Naive B cell (primary cell): ENCODE measurements at places on chromosomes 6 and 20. TPM values are rescaled to one million over a fixed set of nuclear protein-coding genes. Genes with fewer than 3 reads are reported as not detected.

GRCh38 chr6:80942911-80943310, 809.6 kb downstream of the TENT5A start:
- H3K36me3 ChIP-seq = no peaks in the 10 kb centered on the region
- no peak overlapping the region for H3K27ac ChIP-seq
- no peak overlapping the region for H3K4me3 ChIP-seq
- H3K27me3 ChIP-seq = no peaks in the 10 kb centered on the region

- no peak overlapping the region for H3K27ac ChIP-seq
- H3K4me1 ChIP-seq = peaks cover 22% of the 10 kb centered on the region
- no peaks in the 10 kb centered on the region for H3K27me3 ChIP-seq
Measured at GRCh38 chr20:16203096-16203495, 370.2 kb downstream of the KIF16B start.

The CDH4 gene
- not detected for polyA plus RNA-seq

The SAMD5 gene
- not detected for polyA plus RNA-seq

- no peaks in the 10 kb centered on the region for H3K27me3 ChIP-seq
- H3K27ac ChIP-seq = peak overlapping the region; percentile 40
- no peak for DNase-seq
- H3K4me3 ChIP-seq = no peak overlapping the region
Measured at GRCh38 chr6:53464483-53464882, 80.4 kb downstream of the GCLC start.

DNA sequence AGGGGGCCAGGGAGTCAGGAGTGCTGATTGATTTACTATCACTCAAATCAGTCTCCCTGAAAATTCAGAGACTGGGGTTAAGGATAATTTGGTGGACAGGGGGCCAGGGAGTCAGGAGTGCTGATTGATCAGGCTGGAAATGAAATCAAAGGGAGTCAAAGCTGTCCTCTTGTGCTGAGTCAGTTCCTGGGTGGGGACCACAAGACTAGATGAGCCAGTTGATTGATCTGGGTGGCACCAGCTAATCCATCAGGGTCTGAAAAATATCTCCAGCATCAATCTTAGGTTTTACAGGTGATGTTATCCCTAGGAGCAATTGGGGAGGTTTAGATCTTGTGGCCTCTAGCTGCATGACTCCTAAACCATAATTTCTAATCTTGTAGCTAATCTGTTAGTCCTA, 6.1 kb upstream of the AFG1L start:
- no peak for DNase-seq
- no peak overlapping the region for H3K27ac ChIP-seq
- H3K27me3 ChIP-seq = peaks cover 3% of the 10 kb centered on the region
- H3K4me1 ChIP-seq = peaks cover 2% of the 10 kb centered on the region
- H3K36me3 ChIP-seq = no peaks in the 10 kb centered on the region
- H3K4me3 ChIP-seq = no peak overlapping the region

The CD24 gene
- 197 TPM for polyA plus RNA-seq
